ENCODE measurements at places on chromosomes 16 and 17. TPM values are rescaled to one million over a fixed set of nuclear protein-coding genes. Genes with fewer than 3 reads are reported as not detected.
A peak's percentile ranks its signal among the peaks of the same experiment; 100 is the strongest.

SMIM36 gene
- not detected for total RNA-seq

KIF2B gene
- total RNA-seq = not detected

HOXB2 gene
- 4.8 TPM for total RNA-seq

DNA sequence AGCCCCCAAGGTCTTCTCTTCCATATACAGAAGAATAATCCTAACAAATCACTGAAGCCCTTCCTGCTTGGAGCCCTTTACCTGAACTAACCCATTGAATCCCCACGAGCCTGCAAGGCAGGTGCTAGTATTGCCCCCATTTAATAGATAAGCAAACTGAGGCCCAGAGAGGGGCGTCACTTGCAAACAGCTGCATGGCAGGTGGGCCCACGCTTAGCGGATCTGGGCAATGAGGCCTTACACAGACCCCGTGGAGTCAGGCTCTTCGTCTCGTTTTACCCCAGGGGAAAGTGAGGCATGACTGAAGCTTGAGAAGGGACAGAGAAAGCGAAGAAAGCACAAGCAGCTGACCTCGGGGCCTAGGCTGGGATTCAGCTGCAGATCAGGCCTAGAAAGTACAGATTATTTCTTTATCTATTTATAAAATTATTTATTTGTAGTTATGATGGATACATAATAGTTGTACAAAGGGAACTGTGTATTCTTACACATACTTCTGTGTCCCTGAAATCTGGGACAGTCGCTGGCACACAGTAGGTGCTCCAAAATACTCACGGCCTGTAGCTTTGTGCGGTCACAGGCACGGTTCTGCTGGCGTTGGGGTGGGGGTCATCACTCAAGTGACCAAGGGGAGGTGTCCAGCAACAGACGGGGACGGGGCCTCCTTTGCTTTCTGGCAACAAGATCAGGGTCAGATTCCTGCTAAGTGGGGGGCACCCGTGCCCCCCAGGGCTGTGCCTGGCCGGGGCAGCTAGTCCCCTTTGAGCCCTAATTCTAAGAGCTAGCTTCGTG lies 223.2 kb upstream of the GSE1 start:
- DNase-seq = no peak

GRCh38 chr17:27892866-27893769 lies at the start of gene LYRM9:
TSS of gene LYRM9 (minus strand) at chr17:27893365. CDS start at chr17:27882694, 10,671 bp downstream.
- DNase-seq = peak; percentile 86

Measured in right atrium auricular region (tissue), 2 donors.